Forelimb muscle (tissue), 1 donor: ENCODE measurements at places on chromosomes 5 and 9. TPM values are rescaled to one million over a fixed set of nuclear protein-coding genes. Genes with fewer than 3 reads are reported as not detected.

GRCh38 chr5:139481122-139481533 lies 1.4 kb downstream of the STING1 start:
- DNase-seq: no peak

- no peak for DNase-seq
Observed at GRCh38 chr5:102713682-102714231, 41.3 kb upstream of the PAM start.

DNA sequence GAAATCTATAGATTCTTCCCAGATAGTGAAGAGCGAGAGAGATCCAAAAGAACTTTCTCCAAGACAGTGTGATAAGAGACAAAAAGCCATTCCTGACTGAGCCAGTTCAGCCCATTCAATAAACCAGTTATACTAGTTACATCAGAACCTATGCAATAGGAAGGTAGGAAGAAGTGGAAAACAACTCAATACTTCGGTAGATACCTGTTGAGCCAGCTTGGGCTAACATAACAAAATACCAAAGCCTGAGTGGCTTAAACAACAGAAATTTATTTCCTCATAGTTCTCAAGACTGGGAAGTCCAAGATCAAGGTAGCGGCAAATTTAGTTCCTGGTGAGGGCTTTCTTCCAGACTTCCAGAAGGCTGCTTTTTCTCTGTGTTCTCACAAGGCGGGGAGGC lies 214.5 kb upstream of the GRAMD2B start:
- no peak for DNase-seq

DNA sequence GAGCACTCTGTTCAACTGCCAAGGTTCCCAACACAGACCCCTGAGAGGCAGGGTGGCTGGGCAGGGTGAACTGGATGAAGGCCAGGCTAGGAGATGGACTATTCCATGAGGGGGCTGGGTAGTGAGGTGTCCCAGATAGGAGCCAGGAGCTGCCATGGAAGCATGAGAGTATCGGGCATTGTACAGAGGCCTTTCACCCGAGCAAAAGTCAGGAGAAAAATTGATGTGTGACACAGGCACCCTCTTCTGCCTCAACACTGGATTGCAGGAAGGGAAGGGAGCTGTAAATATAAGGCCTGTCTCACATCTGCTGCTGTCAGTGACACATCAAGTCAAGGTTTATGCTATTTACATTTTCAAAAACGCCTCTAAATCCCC lies 74.6 kb downstream of the UBAP1 start:
- no peak for DNase-seq

GRCh38 chr9:126611592-126612325 lies 2.0 kb upstream of the LMX1B start:
- DNase-seq: no peak

Gene TUSC1
- polyA plus RNA-seq: 11.7 TPM

Gene CDKN2A
- polyA plus RNA-seq: 0.30 TPM

Gene ICE1
- 25.7 TPM for polyA plus RNA-seq

Gene ELAVL2
- 1.3 TPM for polyA plus RNA-seq
